ENCODE measurements at places on chromosomes 5 and 9.
A peak's percentile ranks its signal among the peaks of the same experiment; 100 is the strongest.

- no peak for DNase-seq
Observed at GRCh38 chr5:957748-958485, 50.7 kb upstream of the NKD2 start.

GRCh38 chr5:103245761-103246160, 12.8 kb upstream of the MACIR start:
- DNase-seq, result no peak

- no peak for DNase-seq
Observed at GRCh38 chr5:174383210-174384167, 338.0 kb downstream of the NSG2 start.

DNA sequence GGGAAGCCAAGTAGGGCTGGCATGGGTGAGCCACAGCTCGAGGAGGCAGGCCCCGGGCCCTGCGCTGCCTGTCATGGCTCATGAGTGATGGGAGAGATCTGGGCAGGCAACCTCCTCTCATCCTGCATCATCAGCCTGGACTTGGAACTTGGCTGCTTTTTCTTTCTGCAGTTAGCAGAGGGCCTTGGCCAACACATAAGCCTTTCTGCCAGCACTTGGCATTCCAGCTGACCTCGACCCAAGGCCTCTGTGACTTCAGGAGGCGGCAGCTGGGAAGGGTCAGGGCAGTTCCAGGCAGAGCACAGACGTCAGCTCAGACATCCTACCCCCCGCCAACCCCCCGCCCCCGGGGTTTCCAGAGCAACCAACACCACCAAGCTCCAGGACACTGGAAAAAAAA, 7.6 kb downstream of the S1PR3 start:
- no peak for DNase-seq

- DNase-seq, result no peak
Observed at GRCh38 chr5:17154211-17154996, 63.0 kb upstream of the BASP1 start.

DNA sequence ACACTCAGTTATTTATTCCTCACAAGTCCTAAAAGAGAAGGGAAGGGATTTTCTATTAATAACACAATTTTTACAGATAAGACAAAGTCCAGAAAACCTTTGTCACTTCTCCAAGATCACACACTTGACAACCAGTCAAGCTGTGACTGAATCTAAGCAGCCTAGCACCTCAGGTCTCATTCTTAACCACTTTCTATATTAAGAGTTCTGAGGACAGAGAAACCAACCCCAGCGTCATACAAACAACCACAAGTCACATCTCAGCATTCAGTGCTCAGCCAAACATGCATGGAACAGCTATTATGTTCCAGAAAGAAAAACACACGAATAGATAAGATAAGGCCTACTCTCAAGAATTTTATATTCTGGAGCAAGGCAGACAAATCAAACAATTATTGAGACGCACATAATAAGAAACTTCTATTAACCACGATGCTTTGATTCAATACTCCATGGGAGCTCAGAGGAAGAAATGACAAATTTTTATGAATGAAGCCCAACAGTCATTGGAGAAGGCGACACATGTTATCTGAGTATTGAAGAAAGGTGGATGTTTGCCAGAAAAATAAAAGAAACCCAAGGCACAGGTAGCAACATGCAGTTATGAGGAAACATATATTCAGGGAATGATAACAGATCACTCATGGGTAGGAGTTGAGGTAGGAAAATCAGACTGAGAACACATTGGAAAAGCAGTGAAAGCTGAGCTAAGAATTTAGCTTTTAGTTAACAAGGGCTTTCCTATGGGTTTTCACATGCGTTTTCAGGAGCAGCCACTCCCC, 113.1 kb downstream of the HTR4 start:
- no peak for DNase-seq

GRCh38 chr5:60185231-60186099, 291.9 kb upstream of the PDE4D start:
- DNase-seq, result no peak

GRCh38 chr5:180159756-180160155, 49.3 kb downstream of the RASGEF1C start:
- no peak for DNase-seq

- no peak for DNase-seq
Observed at GRCh38 chr5:110356677-110357076, 369.8 kb downstream of the TMEM232 start.

GRCh38 chr5:179762781-179763176, 30.2 kb downstream of the MAML1 start:
- DNase-seq, result no peak

DNA sequence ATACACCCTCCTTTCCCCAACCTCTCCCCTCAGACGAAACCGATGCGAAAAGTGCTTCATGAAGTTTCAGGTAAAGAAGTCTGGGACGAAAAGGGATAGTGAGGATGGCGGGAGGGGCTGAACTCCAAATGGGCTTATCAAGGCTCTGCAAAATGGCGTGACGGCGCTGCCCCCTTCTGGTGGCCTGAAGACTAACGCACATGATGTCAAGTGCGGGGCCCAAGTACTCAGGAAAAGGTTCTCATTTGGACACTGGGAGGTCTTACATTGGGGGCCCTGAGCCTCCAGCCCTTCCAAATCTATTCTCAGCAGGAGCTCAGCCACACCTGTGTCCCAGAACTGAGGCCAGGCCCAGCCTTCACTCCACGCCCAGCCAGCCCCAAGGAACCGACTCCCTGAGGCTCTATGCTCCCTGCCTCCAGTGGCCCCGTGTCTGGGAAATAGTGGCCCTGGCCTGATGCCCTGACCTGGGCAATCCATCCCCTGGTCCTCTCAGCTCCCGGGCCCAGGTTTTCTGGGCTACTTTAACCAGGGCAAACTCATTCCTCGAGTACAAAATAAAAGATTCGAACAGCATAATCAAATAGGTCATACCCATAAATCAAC, 119.9 kb downstream of the KCNIP1 start:
- DNase-seq, result no peak

DNA sequence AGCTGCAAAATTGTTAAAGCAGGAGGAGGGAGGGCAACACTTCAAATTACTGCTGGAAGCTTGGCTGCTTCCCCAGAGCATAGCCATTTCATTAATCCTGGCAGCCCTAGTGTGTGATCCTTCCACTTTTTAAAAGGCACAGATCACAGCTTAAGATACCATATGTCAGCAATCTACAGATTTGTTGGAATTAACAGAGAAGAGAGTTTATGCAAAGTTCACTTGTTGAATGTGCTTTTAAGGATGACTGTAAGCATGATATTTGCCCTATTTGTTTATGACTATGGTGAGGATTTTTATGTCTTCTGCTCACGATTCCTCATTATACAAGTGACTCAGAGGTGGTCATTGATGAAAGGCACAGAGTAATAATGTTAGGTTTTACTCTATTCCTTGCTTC, 156.0 kb upstream of the CDKN2B start:
- no peak for DNase-seq

DNA sequence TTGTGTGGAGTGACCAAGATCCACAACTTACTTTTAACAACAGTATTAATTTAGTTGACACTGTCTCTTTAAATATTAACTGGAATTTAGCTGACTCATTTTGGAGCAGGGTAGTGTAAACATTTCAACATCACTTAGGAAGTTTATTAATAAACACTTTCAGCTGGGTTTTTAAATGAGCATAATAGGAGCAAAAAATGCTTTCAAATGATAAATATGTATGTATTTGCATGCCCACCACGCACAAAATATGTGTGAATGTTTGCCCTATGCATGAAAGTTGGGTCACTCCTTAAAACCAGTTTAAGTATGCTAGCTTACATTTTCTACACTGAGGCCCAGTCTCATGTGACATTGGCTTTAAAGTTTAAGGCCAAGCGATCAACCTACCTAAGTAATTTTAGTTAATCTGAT, 2.9 kb downstream of the ZFAND5 start:
- no peak for DNase-seq

DNA sequence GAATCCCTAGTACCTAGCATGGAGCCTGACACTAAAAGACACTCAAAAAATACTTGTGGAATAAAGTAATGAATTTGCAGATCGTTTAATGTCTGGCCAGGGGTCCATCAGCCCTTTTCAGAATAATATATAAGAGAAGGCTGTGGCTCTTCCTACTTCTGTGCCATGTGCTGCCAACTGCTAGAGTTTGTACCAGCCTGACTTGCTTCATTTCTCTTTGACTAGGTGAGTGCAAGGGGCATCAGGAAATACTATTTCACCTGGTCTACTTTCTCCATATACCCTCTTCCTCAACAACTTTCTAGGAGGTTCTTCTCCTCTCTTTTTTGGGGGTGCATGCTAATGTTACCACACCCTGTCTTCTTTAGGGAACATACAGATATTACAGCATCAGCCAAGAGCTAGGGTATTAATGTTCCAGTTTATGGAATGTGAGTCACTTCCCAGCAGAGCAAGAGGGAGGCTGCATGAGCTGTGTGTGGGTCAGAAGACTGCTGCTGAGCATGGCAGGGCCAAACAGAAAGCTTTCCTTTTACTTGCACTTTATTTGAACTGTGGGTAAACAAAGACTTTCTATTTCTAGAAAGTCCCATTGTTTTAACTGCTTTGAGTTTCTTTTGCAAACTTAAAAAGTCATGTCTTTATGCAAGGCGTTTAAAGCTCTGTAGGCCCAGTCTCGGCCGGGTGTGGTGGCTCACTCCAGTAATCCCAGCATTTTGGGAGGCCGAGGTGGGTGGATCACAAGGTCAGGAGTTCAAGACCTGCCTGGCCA, 158.9 kb downstream of the ADAMTSL1 start:
- DNase-seq, result no peak

DNA sequence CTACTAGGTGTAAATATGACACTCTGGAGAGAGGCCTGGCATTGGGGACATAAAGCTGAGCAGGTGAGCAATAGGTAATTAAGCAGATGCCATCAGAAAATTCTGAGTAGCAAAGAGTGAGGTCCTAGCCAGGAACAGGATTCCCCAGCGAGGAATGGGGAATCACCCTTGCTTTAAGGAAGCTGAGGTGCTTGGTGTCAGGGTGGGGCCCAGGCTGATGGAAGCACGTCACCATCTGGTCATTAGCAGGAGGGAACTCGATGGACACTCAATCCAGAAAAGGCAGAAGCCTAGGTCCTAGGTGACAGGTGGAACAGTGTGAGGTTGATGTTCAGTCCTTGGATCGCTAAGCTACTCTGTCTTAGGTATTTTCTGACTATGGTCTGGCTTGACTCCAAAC, 562.7 kb upstream of the DAP start:
- no peak for DNase-seq

DNA sequence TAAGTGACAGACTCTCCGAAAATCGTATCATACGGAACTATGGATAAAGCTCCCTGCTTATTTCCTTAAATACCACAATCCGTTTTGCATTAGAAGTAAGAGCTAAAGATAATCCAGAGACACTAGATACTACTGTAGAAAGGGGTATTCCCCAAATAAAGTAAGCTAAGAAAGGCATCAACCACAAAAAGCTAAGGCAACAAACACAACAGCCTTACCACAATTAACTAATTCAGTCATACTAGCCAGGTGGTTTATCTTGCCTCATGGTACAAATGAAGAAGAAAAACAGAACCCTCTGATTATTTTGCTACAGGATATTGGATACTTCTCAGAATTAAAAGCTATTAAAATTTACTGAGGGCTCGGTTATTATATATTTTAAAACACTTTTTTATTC, 14.1 kb downstream of the ERP44 start:
- no peak for DNase-seq

DNA sequence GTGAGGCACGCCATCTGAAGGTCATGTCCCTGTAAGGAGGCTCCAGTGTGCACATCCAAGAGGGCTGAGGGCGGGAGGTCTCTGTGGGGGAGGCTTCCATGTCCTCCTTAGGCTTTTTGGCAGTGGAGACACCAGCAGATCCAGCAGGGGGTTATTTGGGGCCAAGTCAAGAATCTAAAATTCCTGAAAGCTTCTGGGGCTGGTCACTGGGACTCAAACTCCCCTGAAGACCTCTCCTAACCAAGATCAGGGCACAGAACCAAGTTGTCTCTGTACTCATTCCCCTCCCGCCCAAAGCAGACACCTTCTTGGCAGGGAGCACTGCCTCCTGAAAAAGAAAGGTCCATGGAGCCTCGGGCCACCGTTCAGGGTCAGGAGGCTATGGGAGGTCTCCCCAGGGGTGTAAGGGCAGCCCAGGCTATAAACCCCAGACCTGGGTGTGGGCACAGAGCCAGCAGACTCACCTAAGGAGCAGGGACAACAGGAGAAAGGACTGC, 127.4 kb upstream of the ADRA1B start:
- no peak for DNase-seq

DNA sequence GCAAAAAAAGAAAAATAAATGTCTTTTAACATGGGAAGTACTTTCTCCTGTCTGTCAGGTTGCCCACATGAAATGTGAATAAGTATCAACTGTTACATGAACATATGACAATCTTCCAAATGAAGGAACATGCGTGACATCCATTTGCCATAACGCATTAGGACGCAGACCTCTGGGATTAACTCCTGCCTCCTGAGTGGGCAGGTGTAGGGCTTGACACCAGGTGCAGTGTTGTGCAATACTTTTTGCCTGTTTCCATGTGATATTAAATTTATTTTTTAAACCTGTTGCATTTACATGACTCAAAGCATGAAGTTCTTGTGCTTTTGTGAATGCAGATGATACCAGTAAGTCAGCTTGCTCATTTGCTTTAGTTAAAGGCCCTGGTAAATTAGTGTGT, 8.7 kb upstream of the TMEM141 start:
- DNase-seq, result no peak

GRCh38 chr5:150107909-150108447, 21.6 kb upstream of the CSF1R start:
- no peak for DNase-seq

- DNase-seq, result no peak
Observed at GRCh38 chr5:38932854-38933408, 87.1 kb downstream of the OSMR start.

GRCh38 chr9:10050016-10050415, 562.8 kb downstream of the PTPRD start:
- DNase-seq, result no peak

- peak; percentile 61 for DNase-seq
Observed at GRCh38 chr9:96241391-96241809, 60.6 kb downstream of the HSD17B3 start.

GRCh38 chr5:32383586-32383985, 61.0 kb downstream of the ZFR start:
- DNase-seq, result no peak

DNA sequence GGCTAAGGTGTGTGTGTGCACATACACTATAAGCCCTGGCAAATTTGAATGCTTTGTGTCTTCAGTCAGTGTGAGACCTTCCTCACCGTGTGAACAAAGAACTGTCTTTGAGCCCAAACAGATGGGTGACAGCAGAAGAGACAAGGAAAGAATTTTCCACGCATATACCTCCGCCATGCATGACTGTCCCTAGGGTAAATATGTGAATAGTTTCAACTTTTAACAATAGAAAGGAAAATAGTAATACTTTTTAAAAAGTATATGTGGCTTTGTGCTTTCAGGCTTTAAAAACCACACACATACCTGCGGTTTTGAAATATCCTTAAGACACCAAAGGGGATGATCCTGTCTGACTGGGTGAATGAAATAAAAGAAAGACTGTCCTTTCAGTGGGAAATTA, 438.6 kb upstream of the MPDZ start:
- no peak for DNase-seq

- DNase-seq, result no peak
Observed at GRCh38 chr9:37501957-37502596, 16.3 kb downstream of the POLR1E start.

GRCh38 chr5:2128686-2129355, 246.1 kb upstream of the IRX4 start:
- no peak for DNase-seq

Measured in activated naive CD4-positive, alpha-beta T cell treated with Interleukin-2 at 50 U/mL for 16 hours (primary cell).